ENCODE measurements at places on chromosomes 13 and 19.

- DNase-seq, result no peak
These were observed 50.1 kb upstream of the FREM2 start for GRCh38 chr13:38636761-38637160.

GRCh38 chr13:79654520-79654919 is 173.6 kb downstream of the NDFIP2 start:
- DNase-seq, result no peak

DNA sequence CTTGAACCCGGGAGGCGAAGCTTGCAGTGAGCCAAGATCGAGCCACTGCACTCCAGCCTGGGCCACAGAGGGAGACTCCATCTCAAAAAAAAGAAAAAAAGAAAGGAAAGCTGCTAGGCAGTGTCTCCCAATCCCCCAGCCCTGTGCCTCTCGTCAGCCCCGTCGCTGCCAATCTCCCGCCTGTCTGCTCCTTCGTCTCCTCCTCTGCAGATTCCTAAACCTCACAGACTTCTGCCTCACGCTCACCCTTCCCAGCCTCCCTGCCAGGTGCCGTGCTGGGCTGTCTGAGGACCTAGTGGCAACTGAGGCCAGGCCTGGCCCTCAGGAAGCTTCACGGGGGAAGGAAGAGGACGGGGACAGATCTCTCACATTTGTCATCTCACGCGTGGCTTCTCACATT is 21.5 kb downstream of the DPF1 start:
- DNase-seq, result no peak

DNA sequence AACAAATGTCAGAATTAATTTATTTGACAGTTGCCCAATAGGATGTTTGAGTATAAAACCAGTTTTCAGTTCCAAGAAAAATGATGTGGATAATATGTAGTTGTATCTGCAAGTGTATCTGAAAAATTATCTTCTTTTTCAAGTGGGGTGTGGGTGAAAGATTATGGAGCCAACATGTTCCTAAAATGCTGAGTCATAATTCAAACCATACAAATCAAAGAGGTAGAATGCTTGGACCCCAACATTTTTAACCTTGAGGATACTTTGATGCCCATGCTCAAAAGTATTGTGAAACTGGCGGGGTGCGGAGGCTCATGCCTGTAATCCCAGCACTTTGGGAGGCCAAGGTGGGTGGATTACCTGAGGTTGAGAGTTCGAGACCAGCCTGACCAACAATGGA is 54.0 kb upstream of the ZNF724 start:
- DNase-seq, result no peak

- no peak for DNase-seq
These were observed 12.6 kb downstream of the SCEL start for GRCh38 chr13:77548095-77548494.

GRCh38 chr13:40571338-40571963 is 95.0 kb downstream of the FOXO1 start:
- no peak for DNase-seq

GRCh38 chr13:40982772-40983171 is 36.3 kb downstream of the ELF1 start:
- DNase-seq, result peak; percentile 10

GRCh38 chr13:20812890-20813289 is 39.1 kb upstream of the EEF1AKMT1 start:
- DNase-seq, result no peak

DNA sequence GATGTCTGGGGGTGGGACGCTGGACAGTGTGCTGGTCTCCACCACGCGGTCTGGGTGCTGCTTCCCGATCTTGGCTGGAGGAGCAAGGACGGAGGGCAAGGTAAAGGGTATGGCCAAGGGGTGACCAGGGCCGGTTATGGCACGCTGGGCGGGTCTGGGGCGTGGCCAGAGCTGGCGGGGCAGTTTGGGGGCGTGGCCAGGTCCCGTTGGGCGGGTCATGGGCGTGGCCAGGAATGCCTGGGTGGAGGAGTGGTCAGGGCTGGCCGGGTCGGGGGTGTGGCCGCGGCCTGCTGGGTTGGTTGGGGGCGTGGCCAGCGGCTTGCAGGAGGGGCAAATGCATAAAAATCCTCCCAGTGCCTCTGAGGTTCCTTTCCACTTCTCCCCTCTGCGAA is 19.2 kb downstream of the GPX4 start:
- peak; percentile 75 for DNase-seq

DNA sequence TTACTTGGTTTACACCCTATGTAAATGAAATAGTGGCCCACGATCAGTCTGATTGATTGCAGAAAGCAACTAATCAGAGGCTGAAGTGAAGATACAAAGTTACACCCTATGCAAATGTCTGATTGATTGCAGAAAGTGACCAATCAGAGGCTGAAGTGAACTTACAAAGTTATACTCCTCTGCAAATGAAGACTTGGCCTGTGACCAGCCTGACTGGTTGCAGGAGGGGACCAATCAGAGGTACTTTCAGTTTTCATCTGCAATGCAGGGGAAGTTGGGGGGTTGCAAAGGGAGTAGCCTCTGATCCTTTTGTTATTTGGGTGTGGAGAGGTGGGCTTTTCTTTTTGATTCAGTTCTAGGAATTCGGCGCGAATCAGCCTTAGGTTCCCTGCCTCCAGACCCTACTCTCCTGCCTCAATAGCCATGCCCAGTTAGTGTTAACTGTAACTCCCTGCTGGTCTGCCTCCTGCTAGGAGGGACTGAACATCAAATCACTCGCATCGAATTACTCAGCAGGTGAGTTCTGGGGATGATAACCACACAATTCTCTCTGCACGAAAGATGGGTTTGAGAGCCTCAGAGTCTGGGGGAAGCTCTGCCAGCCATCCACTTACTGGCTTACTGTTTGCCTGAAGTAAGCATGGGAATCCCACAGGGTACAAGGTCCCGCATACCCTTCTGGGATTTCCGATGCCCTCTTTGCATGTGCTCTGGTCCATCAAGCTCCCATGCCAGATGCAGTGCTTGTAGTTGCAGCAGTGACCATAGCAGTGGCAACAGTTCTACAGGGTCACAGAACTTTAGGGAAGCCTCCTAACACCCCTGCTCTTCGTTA is 7.5 kb downstream of the ARL11 start:
- peak; percentile 52 for DNase-seq

GRCh38 chr19:53671663-53672062 is 39.9 kb downstream of the DPRX start:
- DNase-seq, result no peak

DNA sequence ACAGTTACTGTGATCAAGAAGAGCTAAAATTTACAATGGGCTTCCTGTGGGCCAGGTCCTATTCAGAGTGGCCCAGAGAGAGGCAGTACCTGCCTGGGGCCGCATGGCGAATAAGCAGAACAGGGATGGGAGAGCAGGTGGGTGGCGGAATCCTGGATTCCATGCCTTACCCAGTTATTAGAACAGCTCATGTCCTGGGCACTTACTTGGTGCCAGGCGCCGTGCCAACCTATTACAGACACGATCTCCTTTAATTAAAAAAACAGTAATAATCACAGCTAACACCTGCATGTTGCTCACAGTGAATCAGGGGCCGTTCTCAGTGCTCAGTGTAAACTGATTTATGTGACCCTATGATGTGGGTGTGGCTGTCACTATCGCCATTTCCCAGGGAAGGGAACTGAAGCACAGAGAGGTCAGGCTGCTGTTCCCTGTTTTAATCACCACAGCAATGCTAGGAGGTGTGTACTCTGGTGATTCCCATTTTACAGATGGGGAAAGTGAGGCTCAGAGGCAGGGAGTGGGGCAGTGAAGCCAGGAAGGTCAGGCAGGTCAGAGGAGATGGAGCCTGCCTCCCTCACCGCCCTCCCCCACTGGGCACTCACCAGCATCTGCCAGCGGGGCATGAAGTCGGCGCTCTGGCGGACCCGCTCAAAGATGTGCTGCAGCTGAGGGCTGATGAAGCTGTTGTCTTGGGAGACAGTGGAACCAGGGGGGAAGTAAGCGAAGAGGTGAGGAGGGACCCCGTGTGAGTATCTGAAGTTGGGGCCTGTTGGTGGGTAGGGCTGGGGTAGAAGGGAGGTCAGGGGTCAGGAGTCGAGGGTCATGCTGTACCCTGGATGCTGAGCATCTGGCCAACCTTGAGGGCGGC is 12.0 kb downstream of the COQ8B start:
- DNase-seq, result no peak

- no peak for DNase-seq
These were observed 30.1 kb upstream of the OBI1 start for GRCh38 chr13:78689011-78689410.

DNA sequence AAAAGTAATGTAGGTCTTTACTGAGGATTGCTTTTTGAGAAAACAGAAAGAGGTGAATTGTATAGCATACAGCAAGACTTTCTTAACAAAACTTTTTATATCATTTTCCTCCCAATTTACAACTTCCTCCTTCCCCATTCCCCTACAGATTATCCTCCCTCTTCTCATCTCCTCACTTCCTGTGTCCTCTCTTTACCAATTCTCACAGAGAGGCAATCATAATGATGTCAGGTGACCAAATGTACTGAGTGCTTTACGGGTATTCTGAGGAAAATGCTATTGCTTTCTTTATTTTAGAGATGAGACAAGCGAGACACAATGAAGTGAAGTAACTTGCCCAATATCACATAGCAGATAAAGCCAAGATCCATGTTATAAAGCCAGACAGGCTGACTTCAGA is 1.7 kb upstream of the MTMR6 start:
- no peak for DNase-seq

- DNase-seq, result no peak
These were observed 205.3 kb downstream of the MZT1 start for GRCh38 chr13:72521940-72522661.

DNA sequence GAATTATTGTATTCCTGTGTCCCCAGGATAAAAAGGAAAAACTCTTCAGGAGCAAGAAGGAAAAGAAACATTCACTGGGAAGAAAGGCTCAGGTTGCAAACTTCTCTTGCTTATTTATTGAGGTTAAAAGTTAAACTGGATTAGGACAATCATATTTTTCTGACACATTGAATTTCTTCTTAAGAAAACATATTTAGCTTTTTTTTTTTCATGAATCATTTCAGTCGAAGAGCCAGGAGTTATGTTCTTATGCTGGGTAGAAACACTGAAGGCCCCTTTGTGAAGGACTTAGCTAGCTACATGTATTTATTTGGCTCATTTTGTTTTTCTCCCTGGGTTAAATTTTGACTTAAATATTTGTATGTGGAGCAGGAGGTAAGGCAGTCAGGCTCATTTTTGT is 434.0 kb downstream of the KLF5 start:
- no peak for DNase-seq

GRCh38 chr19:31269425-31270127 is 79.7 kb downstream of the TSHZ3 start:
- no peak for DNase-seq

DNA sequence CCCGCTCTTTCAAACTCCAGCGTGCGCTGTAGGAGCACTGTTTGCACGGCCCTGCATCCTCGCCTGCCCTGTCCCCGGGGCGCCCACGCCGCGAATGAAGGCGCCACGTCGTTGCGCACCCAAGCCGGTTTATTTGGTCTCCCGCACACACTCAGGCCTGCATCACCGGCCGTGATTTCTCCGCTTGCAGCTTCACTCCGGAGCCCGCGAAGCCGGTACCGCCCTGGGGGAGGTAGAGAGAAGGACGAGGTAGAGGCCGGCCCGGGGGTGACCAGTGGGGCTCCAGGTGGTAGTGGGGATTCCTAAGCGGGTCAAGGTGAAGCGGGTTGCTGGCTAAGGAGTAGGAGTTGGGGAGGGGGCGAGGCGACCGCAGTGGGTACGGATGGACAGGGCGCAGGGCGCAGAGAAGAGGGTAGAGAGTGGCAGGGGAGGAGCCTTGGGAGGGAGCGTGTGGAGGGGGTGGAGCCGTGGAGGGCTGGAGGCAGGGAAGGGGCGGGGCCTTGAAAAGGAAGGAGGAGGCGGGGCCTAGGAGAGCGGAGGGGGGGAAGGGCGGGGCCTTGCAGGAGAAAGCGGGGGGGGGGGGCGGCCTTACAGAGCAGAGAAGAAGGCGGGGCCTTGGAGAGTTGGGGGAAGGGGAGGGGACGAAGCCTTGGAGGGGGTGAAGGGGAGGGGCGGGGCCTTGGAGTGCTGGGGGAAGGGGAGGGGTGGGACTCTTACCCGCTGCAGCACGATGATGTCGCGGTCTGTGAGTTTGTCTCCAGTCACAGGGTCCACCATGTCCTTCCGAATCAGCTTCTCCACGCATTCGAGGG is 24.6 kb downstream of the NOSIP start:
- DNase-seq, result peak; percentile 45

DNA sequence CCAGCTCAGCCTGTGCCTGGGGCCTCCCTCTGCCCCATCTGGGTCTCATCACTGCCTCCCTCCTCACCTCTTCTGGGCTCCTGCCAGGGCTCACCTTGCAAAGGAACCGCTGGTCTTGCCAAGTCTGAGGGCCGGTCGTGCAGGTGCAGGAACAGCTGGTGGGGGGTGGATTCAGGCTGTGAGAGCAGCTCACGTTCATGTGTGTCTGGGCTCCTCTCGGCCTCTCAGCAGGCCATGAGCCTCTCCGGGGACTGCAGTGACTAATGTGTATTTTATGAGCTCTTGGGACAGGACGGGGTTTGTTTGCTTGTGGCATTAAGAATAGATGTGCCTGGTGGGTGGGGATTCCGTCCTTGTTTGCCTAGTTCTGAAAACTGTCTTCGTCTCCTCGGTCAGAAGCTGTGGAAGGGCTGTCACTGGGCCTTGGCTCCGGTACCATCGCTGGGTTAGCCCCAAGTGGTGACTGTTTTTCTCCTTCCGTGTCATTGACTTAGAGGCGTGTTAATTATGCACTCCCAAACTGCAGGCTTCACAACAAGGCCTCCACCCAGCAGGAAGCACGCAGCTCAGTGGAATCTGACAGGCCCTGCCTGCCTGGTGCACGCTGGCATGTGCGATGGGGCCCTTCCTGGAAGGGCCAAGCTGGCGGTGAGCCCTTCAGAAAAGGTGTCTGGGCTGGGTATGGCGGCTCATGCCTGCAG is 77.6 kb downstream of the KDM4B start:
- DNase-seq, result peak; percentile 76

DNA sequence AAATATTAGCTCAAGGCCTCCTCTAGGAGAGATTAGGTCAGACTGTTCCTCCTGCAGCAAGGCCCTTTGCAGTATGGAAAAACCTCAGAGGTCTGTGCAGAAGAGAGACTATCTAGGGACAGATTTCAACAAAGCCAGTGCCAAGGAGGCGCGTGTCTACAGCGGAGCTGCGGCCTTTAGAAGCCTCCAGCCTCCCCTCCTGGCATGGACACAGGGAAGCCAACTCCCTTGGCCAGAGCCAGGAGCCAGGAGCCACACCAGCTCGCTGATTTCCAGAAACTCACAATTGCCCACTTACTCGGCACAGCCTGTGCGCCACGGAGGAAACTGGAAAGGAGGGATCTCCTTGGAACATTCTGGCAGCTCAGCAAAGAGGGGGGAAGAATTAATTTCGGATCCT is 63.4 kb downstream of the INSR start:
- DNase-seq, result peak; percentile 10

Measured in AG10803 (cell line).